T-helper 2 cell treated with Interferon-gamma antibody and Interleukin-4, amounts not matched to agents 5 μg/mL and 100 μg/mL, for 36 hours (primary cell): ENCODE measurements at places on chromosomes 16 and 17.

DNA sequence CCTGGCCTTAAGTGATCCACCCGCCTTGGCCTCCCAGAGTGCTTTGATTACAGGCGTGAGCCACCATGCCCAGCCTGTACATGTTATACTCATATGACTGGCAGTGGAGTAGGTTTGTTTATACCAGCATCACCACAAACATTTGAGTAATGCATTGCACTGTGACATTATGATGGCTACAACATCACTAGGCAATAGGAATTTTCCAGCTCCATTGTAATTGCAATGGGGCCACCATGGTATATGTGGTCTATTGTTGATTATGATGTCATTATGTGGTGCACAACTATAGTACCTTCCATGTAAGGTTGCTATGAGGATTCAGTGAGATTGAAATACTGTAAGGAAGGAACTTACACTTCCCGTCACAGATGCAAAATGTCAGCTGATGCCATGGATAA lies 168.9 kb downstream of the COPRS start:
- no peak for DNase-seq

GRCh38 chr16:59067205-59067604 lies 333.1 kb upstream of the GOT2 start:
- no peak for DNase-seq

DNA sequence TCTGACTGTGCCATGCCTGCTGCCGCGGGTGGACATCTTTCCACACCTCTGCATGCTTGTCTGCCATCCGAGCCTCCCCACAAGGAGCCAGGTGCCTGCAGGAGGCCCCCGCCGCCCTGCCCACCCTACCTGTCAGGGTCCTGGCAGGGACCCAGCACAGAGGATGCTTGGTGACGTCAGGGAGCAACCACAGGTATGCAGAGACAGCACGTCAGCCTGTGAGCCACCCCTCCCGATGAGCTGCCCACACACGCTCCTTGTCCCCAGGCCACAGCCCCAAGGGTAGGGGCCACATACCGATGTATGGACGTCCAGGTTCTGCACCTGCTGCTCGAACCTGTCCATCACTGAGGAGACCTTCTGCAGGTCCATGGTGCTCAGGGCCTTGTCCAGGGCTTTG lies 10.6 kb downstream of the CHMP1A start:
- no peak for DNase-seq

DNA sequence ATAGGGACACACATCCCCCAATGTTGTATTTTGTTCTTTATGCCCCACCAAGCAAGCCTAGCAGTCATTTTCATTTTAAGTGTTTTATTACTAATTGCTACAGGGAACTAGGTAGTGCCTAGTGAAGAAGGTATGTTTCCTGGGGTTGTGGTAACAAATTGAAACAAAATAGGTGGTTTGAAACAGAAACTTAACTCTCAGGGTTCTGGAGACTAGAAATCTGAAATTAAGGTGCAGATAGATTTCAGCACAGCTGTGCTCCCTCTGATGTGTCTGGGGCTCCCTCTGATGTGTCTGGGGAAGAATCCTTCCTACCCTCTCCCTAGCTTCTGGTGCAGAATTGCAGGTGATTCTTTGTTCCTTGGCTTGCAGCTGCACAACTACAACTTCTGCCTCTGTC lies 390.1 kb downstream of the ZFHX3 start:
- no peak for DNase-seq

- DNase-seq = no peak
Measured at GRCh38 chr17:49018748-49019147, 21.6 kb downstream of the IGF2BP1 start.

DNA sequence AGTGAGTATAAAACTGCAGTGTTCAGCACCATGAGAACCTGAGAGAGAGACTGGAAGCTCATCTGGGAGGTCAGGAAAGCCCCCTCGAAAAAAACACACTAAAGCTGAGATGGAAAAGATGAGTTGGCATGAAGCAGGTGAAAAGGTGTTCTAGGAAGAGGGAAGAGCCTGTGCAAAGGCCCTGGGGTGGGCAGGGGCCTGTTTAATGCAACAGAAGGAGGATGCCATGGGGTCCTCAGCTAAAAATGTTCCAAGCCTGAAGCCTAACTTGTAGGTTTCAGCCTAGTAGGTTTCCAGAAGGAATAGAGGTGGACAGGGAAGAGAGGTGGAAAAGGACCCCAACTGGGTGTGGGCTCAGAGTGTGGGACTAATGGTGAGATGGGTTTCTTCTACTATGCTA lies 242.3 kb upstream of the ZFHX3 start:
- no peak for DNase-seq

DNA sequence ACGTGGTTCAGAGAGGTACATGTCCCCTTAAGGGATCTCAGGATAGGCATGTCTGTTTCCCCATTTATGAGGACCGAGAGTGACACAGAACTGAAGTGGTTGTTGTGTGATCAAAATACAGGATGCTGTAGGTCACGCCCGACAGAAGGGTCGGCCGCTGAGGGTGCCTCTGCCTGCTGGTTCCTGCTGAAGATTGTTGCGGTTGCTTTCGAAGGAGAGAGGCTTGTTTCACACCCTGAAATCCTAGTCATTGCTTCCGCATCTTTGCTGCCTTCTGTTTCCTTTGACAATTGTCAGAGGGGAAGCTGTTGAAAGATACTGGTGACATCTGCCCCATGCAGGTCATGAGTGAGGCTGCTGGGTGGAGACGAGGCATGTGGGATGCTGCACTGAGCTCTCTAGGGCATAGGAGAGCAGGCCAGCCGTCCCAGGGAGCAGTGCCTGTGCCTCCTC lies 3.8 kb upstream of the NAT9 start:
- peak; percentile 77 for DNase-seq

DNA sequence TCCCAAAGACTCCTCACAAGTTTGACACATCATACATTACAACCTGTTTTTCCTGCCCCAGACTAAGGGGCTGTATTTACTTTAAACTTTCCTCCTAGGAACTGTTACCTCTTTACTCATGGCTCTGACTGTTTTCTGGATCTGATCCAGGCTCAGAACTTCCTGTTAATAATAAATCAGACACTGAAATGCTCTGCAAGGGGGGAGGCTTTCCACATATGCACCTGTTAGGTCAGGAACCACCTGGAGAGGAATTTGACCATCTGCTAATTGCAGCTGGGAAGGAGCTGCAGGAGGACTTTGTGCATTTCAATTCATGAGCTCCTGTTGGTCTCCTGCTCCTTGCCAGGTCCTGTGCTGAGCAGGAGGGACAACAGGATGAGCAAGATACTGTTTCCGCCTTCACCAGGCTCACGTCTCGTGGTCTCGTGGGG lies 476.9 kb upstream of the CDH5 start:
- DNase-seq = no peak

DNA sequence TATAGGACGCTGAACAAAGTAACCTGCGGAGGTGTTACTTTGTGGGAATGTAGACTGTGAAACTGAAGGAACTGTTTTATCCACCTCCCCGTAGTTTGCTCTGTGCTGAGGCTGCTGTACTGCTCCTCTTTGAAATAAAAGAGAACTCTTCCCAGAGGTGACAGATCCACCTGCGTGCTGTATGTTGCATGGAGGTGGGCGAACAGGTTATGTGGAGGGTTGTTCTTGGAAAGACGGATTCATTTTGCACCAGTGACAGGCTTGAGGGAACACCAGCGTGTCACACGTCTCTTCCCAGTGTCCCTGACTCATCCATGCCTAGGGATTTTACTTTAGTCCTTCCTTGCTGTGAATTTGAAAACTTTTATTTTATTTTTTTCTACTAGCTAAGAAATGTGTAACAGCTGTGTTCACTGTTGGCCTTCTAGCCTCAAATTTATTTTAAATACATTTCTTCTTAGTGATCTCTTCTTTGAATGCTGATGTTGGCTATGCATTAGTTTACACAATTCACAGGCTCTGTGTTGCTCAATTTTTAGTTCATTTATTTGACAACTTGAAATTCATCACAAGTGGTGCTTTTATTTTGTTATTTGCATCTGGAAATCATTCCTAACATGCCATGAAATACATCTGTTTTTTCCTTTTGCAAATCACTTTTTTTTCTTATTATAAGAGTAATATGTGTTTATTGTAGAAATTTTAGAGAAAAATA lies 512.4 kb downstream of the CDH13 start:
- DNase-seq = no peak

DNA sequence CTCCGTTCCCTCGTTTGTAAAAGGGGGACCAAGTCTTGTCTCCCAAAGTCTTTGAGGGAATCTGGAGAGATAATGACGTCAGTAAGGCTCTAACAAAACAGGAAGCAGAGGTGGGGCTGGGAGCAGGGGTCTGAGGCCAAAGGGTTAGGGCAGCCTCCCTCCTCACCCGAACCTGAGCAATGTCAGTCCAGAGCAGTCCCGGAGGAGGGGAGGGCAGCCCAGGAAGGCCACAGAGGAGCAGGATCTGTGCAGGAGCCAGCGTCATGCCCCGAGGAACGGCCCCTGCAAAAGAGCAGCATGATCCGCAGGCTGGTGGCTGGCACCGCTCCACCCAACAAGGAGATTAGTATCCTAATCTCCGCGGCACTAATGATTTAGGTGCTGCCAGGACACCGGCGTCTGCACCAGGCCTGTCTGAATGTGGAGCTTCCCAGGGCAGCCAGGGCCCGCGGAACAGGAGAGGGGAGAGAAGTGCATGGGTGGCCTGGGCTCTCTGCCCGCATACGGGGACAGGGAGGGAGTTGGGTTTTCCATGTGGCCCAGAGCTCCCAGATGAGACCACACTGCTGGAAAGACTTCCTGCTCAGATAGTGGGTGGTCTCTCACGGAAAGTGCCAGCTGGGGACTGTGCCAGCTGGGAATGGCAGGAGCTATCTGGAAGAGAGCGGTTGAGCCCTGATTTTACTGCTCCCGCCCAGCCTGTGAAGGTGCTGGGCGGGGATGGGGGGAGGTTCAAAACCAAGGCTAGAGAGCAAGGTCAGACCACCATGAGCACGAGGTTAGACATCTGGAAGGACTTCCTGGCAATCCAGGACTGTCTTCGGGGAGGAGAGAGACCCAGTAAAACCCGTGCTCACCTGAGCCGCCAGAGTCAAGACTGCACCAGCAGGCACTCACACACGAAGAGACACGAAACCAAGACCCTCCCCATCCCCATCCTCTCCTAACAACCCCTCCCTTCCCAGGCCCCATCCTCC lies 11.0 kb upstream of the KRT17 start:
- DNase-seq = no peak

GRCh38 chr17:41629826-41630670 lies 5.7 kb upstream of the KRT17 start:
- DNase-seq = no peak

DNA sequence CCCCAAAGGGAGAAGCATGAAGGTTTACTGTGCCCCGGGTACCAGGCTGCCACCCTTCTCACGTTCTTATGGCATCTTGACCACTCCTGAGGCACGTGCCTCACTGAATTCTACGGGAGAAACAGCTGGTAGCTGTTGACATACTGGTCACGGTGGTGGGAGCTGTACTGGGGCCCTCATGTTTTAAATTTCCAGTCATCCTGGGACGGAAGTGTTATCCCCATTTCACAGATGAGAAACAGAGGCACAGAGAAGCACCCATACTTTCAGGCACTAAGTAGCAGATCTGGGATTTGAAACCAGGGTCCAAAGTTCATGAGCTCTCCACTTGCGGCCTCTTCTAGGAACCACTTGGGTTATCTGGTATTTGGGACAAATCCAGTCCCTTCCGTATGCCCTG lies 26.3 kb upstream of the DOC2B start:
- DNase-seq = no peak

GRCh38 chr16:22348291-22348690 lies 26.1 kb downstream of the CDR2 start:
- DNase-seq = no peak

DNA sequence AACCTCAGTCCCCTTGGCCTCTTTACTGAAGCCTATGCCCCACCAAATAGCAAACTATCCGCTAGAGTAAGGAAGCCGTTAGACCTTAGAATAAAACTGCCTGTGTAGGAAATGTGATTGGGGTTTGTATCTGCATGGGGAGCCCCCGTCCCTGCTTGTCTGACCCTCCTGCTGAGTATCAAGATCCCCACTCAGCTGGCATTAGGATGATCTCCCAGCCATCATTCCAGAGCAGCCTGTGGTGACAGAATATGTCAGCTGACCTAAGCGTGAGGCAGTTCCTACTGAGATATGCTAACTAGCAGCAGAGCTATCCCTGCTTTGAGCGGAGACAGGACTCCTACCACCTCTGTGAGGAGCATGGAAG lies 645 bp upstream of the GFOD2 start:
- DNase-seq = peak; percentile 6

DNA sequence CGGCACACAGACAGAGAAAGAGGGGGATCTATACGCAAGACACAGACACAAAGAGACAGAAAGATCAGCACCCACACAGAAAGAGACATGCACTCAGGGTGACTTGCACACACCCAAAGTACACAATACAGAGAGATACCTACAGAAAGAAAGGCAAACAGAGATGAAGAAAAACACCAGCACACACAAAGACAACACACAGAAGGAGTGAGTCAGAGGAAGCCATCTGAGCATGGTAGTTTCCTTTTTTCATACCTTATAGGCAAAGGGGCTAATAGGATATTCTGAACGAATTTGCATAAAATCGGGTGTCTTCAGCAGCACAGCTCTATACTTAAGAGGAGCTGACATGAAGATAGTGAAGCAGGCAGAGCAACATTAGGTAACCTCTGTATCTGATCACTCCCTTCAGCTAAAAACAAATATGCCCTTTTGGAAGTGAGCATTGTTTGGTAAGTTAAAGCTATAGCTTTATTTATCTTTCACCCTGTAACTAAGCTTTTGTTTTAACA lies 198.6 kb downstream of the AATF start:
- DNase-seq = no peak

GRCh38 chr16:57190136-57190535 lies 4.0 kb downstream of the RSPRY1 start:
- no peak for DNase-seq

DNA sequence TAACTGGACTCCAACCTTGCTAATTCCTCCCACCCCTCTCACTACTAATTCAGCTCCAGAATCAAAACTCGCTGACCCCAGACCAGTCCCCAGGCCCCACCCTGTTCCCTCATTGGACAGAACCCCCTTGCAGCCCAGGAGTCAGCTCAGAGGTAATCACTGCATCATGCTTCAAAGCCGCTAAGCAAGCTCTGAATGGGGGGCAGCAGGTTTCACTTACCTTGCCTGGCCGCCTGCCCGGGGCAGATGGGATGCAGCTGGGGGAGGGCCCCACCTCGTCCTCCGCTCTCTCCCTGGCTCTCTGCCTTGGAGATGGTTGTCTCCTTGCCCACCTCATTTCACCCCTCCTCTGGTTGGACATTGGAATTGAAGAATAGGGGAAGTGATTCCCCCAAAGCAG lies 4.8 kb upstream of the NGFR start:
- DNase-seq = no peak

DNA sequence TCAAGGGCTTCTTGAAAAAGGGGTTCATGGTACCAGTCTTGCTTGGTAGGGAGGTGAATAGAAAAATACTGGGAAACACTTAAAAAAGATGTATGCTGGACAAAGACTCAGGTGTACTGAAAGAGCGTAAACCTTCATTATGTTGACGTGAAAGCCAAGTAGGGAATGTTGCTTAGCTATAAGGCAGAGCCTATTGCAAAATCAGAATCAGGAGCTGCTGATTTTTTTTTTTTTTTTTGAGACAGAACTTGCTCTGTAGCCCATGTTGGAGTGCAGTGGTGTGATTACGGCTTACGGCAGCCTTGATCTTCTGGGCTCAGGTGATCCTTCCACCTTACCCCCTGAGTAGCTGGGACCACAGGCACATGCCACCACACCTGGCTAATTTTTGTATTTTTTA lies 3.9 kb downstream of the TMEM94 start:
- no peak for DNase-seq

- DNase-seq = no peak
Measured at GRCh38 chr17:71232801-71233559, 887.8 kb upstream of the SOX9 start.

GRCh38 chr16:57178793-57179212 lies 7.0 kb downstream of the PSME3IP1 start:
- DNase-seq = no peak

GRCh38 chr17:10652984-10653659 lies 4.0 kb downstream of the MYH3 start:
- DNase-seq = peak; percentile 7
